Suprapubic skin (tissue), 4 donors: ENCODE measurements at places on chromosomes 12 and 14.
A peak's percentile ranks its signal among the peaks of the same experiment; 100 is the strongest.

- no peak for DNase-seq
These were observed 5.4 kb downstream of the RAB3IP start for GRCh38 chr12:69744109-69744508.

DNA sequence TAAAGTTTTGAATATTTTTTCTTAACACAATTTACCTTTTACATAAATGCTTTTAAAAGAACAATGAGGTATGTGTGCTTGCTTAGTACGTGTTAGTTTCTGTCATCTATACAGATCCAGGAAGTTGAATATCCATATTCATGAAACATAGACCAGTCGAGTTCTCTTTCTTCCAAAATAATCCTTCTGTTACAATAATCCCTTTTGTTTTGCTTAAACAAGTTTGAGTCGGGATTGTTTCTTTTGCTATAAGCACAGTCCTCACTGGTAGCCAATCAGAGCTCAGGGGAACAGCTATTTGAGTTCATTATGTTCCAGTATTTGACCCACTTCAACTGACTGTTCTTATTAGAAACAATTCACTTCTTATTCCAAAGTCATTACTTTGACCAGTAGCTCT is 214.7 kb upstream of the FLRT2 start:
- DNase-seq, result no peak

DNA sequence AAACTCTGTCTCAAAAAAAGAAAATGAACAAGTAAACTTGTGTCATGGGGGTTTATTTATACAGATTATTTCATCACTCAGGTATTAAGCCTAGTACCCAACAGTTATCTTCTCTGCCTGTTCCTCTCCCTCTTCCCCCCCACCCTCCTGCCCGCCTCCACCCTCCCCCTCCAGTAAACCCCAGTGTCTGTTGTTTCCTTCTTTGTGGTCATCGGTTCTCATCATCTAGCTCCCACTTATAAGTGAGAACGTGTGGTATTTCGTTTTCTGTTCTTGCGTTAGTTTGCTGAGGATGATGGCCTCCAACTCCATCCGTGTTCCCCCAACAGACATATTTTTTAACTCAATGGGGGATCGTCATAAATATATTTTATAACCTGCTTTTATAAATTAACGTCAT is 12.3 kb downstream of the IL31 start:
- DNase-seq, result no peak

- no peak for DNase-seq
These were observed 286.5 kb downstream of the SOX5 start for GRCh38 chr12:23662966-23663365.

- peak; percentile 74 for DNase-seq
These were observed 3.7 kb upstream of the ZFP36L1 start for GRCh38 chr14:68796418-68797101.

DNA sequence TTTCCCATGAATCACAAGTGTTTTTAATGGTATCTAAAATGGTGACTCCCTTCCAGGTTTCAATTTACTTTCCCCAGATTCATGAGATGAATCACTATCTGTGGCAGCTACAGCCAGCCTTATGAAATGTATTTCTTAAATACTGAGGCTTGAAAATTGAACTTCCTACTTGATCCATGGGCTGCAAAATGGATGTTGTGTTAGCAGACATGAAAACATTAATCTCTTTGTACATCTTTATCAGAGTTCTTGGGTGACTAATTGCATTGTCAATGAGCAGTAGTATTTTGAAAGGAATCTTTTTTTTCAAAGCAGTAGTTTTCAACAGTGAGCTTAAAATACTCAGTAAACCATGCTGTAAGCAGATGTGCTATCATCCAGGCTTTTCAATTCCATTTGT is 250.8 kb downstream of the SLC6A15 start:
- no peak for DNase-seq

GRCh38 chr12:12097891-12098690 is 27.4 kb downstream of the BCL2L14 start:
- DNase-seq, result no peak

DNA sequence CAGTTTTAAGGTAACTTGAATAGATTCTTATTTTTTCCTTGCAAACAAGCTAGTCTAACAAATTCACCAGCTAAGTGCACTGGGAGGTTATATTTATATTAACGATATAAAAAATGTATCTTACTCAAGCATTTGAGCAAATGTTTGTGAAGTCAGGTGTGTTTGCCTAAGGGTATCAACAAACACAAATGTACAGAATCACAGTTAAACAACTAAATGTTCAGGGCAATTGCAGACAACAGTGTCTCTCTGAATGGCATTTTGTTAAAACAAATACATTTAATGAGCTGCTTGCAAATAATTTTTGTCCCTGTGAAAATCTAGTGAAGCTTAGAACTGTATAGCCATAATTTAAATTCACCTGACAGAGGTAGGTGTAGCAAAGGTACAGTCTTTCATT is 28.2 kb upstream of the FLRT2 start:
- DNase-seq, result no peak

GRCh38 chr12:94074216-94074979 is 74.0 kb upstream of the PLXNC1 start:
- DNase-seq, result no peak

- peak; percentile 89 for DNase-seq
These were observed 5.7 kb downstream of the WNT5B start for GRCh38 chr12:1634590-1635191.
